ENCODE measurements at places on chromosomes 2 and 18. TPM values are rescaled to one million over a fixed set of nuclear protein-coding genes. Genes with fewer than 3 reads are reported as not detected.

DNA sequence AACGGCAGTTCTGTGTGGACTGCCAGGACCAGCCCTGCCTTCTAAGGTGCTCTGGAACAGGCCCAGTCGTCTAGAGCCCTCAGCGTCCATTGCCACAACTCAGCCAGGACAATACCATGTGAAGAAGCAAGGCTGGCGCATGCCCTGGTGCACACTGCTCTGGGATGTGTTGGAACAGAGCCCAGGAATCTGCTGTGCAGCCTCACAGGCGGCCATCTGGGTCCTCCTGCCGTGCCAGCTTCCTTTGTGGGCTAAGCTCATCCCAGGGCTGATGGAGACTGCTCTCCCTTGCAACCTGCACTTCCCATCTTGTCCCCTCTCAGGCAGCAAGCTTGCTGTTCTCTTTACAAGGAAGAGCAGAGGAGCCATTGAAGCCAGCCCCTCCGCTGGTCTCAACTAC lies 246.4 kb upstream of the PXDN start:
- no peak for DNase-seq

GRCh38 chr2:37573451-37574388 lies 97.7 kb downstream of the CDC42EP3 start:
- no peak for DNase-seq

DNA sequence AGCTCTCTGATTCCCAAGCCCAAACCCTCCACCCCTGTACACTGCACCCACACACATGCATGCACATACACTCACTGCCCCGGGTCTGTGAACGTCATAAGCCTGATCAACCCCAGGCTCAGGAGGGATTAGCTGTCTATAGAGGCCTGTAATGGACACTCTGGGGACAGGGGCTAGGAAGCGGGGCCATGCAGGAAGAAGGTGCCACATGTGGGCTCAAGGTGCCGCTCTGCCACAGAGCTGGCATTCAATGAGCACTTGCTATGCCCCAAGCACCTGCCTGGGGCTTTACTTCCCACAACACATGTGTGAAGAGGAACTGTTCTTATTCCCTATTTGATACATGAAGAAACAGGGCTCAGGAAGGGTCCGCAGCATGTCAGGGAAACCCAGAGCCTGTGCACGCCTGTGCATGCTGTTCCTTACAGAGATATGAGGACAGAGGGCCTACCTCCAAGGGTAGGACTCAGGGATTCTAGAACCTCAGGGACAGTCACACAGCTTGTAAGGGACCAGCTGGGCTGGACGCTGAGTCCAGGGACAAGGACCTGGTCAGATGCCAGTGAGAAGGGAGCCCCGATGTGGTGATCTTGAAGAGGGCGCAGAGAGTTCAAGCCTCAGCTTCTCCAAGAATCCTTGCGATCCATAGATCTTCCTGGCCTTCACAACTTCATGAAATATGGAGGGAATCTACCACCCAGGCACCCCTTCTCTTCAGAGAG lies 5.0 kb downstream of the BIN1 start:
- no peak for DNase-seq

DNA sequence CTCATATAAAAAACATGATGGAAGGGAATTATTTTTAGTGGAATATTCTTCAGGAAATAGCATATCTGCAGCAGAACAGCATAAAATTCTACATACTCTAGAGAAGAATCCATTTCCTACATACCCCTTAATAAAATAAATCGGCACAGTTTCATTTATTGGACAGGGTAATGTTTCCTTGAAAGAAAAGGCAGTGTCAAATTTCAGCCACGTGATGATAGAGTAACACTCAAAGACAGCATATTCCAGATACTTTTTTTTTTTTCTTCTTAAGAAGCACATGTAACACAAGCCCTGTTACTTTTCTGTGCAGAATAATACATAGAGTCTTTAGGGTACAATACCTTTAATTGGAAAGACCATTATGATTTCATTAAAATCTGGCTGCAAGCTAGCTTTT lies 204.4 kb downstream of the SRBD1 start:
- no peak for DNase-seq

The DSC2 gene
- total RNA-seq: 2.7 TPM

The BIN1 gene
- total RNA-seq: 58.6 TPM
